Uterus (tissue), 4 donors: ENCODE measurements at places on chromosomes 7 and 10. TPM values are rescaled to one million over a fixed set of nuclear protein-coding genes. Genes with fewer than 3 reads are reported as not detected.

TRIP6 gene
- total RNA-seq, result 49.4 TPM

KAT6B gene
- total RNA-seq, result 71.2 TPM

MOGAT3 gene
- not detected for total RNA-seq

NYAP1 gene
- 0.51 TPM for total RNA-seq

CHST3 gene
- 17.9 TPM for total RNA-seq
